ENCODE measurements at places on chromosomes 6 and 20.

DNA sequence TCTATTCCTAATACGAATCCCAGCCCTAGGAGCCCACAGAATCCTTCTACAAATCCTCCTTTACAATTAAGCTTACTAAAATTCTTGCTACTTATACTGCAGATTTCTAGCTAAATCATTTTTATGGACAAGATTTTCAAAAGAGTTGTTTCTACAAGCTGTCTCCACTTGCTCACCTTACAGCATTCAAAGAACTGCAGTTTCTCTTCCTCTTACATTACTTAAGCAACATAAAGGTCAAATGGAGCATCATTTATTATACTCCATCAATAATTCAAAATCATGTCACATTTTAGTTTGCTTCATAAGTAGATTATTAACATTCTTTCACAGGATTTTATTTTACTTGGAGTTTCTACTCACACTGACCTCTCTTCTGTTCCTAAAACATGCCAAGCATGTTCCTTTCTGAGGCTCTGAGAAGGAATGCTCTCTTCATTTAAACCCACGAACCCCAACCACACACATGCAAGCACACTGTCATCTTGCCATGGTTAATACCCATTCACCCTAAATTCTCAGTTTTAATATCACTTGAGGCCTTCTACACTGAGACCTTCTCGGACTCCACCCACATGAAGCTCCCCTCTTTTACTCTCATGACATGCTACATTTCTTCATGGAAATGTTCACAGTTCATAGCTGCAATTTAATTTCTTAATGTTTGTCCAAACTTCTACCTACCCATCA, 388.2 kb downstream of the TBC1D32 start:
- DNase-seq: no peak

DNA sequence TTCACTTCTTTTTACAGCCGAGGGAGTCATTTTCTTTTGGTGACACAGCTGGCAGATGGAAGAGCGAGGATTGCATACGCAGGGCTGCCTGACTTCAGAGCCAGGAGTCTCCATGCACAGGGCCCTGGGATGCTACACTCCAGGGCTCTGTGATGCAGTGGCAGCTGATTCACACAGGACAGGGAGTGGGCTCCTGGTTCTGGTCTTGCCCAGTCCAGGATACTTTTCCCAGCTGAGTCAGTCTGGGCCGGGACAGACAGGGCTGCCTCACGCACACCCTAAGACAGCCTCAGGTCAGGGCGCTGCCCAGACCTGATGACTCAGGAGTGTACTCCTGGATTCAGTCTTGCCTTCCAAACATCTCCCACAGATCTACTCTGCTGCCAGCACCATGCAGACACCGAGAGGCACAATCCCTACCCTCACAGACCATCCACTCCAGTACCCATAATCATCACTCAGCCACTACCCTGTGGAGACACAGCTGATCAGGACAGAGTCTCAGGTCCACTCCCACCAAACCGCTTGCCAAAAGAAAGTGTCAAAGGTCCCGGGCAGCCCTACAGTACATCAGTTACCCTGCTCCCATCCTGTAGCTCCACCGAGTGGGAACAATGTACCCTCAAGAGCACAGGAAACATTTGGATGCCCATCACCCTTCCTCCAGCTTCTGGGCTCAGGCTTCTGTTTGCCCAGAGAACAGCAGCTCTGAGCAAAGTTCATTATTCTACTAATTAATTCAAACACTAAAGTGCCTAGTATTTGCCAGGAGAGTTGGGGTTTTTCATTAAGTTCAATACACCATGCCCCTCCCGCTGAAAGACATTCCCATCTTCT, 11.5 kb downstream of the SDC4 start:
- DNase-seq: no peak

DNA sequence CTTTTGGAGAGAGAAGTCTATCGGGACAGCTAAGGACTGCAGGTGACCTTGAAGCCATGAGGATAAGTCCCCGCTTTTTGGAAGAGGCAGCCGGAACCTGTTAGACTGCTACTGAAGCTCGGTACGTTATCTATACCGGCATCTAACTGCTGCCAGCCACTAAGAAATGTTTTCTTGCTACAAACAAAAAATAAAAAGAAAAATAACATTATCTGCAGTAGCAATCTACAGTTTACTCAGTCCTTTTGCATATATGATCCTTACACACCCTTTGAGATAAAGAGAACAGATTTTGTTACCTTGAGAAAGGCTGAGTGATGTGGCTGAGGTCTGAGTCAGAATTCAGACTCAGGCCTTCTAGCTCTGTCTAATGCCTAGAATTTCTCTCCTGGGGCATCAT, 314.6 kb downstream of the CDH26 start:
- no peak for DNase-seq

DNA sequence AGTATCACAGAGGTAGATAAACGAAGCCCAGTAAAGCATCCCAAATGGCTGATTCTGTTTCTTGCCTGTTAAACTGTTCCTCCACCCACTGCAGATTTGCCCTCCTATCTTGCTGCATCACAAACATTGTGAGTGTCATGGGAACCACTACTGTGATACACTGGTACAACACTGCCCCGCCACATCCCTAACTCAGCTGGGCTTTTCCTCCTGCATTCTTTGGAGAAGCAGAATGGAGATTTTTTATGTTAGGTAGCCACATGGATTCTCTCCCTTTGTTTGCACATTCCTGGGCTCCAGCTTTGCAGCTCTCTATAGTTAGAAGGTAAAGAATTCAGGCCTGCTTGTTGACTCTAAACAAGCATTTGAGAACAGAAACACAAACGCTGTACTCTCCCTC, 234.1 kb downstream of the TMEM242 start:
- DNase-seq: peak; percentile 4

DNA sequence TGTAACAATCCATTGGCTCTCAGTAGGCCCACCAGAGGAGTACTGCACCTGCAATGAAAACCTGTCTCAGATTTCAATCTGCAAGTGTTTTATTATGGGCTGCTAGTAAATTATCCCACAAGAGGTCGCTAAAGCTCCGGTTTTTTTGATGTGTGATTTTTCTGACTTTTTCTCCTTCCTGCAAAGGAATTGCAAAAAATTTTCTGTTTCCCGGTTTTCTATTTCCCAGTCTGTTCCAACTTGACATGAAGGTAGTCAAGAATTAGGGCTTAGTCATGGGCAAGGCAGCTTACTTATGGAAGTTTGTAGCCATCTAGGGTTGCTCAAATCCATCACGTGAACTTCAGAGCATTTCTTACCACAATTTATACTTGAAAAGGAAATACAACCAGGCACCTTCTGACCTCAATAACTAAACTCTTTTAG, 38.5 kb upstream of the AHI1 start:
- peak; percentile 51 for DNase-seq

GRCh38 chr6:154848580-154848979, 115.4 kb downstream of the SCAF8 start:
- peak; percentile 57 for DNase-seq

GRCh38 chr20:23126281-23127061, 40.3 kb upstream of the CD93 start:
- no peak for DNase-seq

GRCh38 chr6:146097586-146097985, 68.7 kb downstream of the GRM1 start:
- no peak for DNase-seq
